ENCODE measurements at places on chromosomes 12 and 14.

GRCh38 chr12:121829250-121829918, 25.6 kb downstream of the SETD1B start:
- DNase-seq, result no peak

GRCh38 chr14:53715193-53715721, 241.4 kb downstream of the BMP4 start:
- DNase-seq, result no peak

GRCh38 chr12:124703856-124704255, 136.4 kb upstream of the NCOR2 start:
- DNase-seq, result no peak

- no peak for DNase-seq
Measured at GRCh38 chr14:53444677-53445312, 291.7 kb upstream of the DDHD1 start.

GRCh38 chr12:31029468-31029867, 44.2 kb upstream of the DDX11 start:
- no peak for DNase-seq

Data from NCI-H187 (cell line).